ENCODE measurements at places on chromosomes 5 and 9. TPM values are rescaled to one million over a fixed set of nuclear protein-coding genes. Genes with fewer than 3 reads are reported as not detected.

The TNFSF15 gene
- total RNA-seq: 0.09 TPM

The GTF2H2C gene
- total RNA-seq: 47.2 TPM

The FOXD4L3 gene
- total RNA-seq: not detected

The GARNL3 gene
- total RNA-seq: 22.4 TPM

The CPEB4 gene
- total RNA-seq: 9.2 TPM

The ZNF462 gene
- total RNA-seq: 101 TPM

The NUDT2 gene
- total RNA-seq: 17.3 TPM

The CD74 gene
- total RNA-seq: 28.2 TPM

The BARHL1 gene
- total RNA-seq: not detected

The ADCY2 gene
- total RNA-seq: 165 TPM

The IRX4 gene
- 9.0 TPM for total RNA-seq

The CERT1 gene
- 49.0 TPM for total RNA-seq

The CERCAM gene
- total RNA-seq: 15.2 TPM

The SH3GL2 gene
- 5.8 TPM for total RNA-seq

The PTPRD gene
- 69.6 TPM for total RNA-seq

The LTC4S gene
- 4.5 TPM for total RNA-seq

The CNTLN gene
- 12.2 TPM for total RNA-seq

The CARD9 gene
- 0.96 TPM for total RNA-seq

The EGFLAM gene
- 1.1 TPM for total RNA-seq

The TTC16 gene
- total RNA-seq: not detected

The C9orf43 gene
- 0.28 TPM for total RNA-seq

The SV2C gene
- 0.05 TPM for total RNA-seq

The ATOSB gene
- 8.7 TPM for total RNA-seq

The OSMR gene
- total RNA-seq: 2.5 TPM

The HK3 gene
- total RNA-seq: 0.18 TPM

The CCNI2 gene
- 1.6 TPM for total RNA-seq

The IL5 gene
- total RNA-seq: not detected

The NEK6 gene
- 21.4 TPM for total RNA-seq

The CTSL gene
- 33.0 TPM for total RNA-seq

The SLC24A2 gene
- total RNA-seq: 7.1 TPM

The FAT2 gene
- 0.16 TPM for total RNA-seq

The ARL14EPL gene
- not detected for total RNA-seq

The C5orf52 gene
- not detected for total RNA-seq

The SPINK7 gene
- total RNA-seq: not detected

The ANGPTL2 gene
- total RNA-seq: 4.5 TPM

The HSD17B4 gene
- total RNA-seq: 407 TPM

The PCDHGB1 gene
- 5.6 TPM for total RNA-seq

The ALDOB gene
- total RNA-seq: 0.85 TPM

The GCNT4 gene
- 0.71 TPM for total RNA-seq

The SLC28A3 gene
- 0.05 TPM for total RNA-seq

The RNF183 gene
- 0.17 TPM for total RNA-seq

The LHX3 gene
- 0.11 TPM for total RNA-seq

The SLC1A3 gene
- total RNA-seq: 45.9 TPM

The ANKRD31 gene
- total RNA-seq: 0.09 TPM

The PCDHA9 gene
- total RNA-seq: 1.4 TPM

The TNFSF8 gene
- not detected for total RNA-seq

The ISL1 gene
- total RNA-seq: not detected

The TXNDC8 gene
- not detected for total RNA-seq

The CAMK2A gene
- total RNA-seq: 0.14 TPM

The KCNMB1 gene
- 0.21 TPM for total RNA-seq

The FOXD4L5 gene
- total RNA-seq: 0.07 TPM

The PGGT1B gene
- 48.0 TPM for total RNA-seq

The NUTM2G gene
- total RNA-seq: 0.27 TPM

The PITX1 gene
- total RNA-seq: 0.07 TPM

The BHMT gene
- 1.1 TPM for total RNA-seq

The ENTREP1 gene
- 21.1 TPM for total RNA-seq

The ZDHHC11 gene
- 37.5 TPM for total RNA-seq

The SLC34A3 gene
- 0.13 TPM for total RNA-seq

The PFN3 gene
- 0.48 TPM for total RNA-seq

The CEL gene
- 10.4 TPM for total RNA-seq
